Renal cortex interstitium (tissue), 15 donors: ENCODE measurements at places on chromosomes 1 and 21.

- no peak for DNase-seq
Measured at GRCh38 chr1:103958699-103959098, 209.0 kb downstream of the AMY1C start.

- DNase-seq = no peak
Measured at GRCh38 chr21:39117440-39117970, 65.7 kb downstream of the PSMG1 start.

DNA sequence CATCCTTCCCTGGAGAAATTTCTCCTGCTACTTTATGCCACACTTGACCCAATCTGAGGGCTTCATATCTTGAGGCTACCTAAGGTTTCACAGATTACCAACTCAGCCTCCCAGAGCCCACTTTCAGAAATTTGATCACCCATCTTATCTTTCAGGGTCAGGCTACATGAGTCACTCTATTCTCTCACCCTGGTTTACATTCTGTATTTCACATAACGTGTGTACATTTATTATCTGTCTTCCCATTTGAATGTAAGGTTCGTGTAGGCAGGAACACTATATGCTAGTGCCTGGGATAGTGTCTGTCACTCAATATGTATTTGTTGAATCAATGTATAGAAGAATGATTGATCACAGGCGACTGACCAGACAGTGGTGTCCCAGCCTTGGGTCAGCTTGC is 124.8 kb downstream of the UBE2U start:
- DNase-seq = no peak

DNA sequence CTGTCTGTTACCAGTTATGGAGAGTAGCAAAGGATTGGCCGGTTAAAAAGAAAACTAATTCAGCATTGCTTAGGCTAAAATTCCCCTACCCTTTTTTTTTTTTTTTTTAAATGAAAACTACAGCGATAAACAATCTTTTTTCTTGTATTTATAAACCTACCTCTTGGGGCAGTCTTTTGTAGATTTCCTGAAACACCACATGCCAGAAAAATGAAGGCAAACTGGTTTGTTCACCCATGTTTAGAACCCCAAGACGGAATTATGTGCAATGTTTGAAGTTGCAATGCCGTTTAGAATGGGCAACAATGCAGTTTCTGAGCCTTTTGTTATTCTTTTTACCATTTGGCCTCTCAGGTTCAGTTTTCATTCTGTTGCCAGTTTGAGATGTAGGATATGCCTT is 59.1 kb downstream of the PRDM2 start:
- peak; percentile 80 for DNase-seq

- no peak for DNase-seq
Measured at GRCh38 chr1:204445860-204446412, 34.3 kb upstream of the PPP1R15B start.

- DNase-seq = no peak
Measured at GRCh38 chr1:19307794-19308508, 4.0 kb downstream of the AKR7A2 start.

- DNase-seq = no peak
Measured at GRCh38 chr1:160865337-160865736, 2.6 kb upstream of the CD244 start.

- DNase-seq = no peak
Measured at GRCh38 chr1:210695026-210695425, 366.3 kb downstream of the HHAT start.

- DNase-seq = no peak
Measured at GRCh38 chr1:181503171-181503810, 20.0 kb downstream of the CACNA1E start.

DNA sequence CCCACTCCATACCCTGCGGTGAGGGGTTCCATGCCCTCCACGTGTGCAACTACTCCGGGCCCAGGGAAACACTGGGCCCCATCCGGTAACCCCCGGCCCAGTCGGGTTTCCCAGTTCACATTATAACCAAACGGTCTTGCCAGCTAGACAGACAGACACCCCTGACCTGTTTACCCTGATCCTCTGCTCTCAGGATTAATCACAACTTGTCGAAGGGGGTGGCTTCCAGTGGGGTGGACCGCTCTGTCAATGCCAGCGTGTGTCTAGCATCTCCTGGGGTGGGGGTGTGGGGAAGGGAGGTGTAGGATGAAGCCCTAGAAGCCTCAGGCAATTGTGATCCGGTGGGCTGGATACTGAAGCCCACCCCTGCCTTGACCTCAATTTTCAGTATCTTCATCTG is 4.6 kb upstream of the OLIG2 start:
- DNase-seq = no peak

GRCh38 chr1:63635681-63636080 is 42.5 kb downstream of the PGM1 start:
- DNase-seq = no peak

DNA sequence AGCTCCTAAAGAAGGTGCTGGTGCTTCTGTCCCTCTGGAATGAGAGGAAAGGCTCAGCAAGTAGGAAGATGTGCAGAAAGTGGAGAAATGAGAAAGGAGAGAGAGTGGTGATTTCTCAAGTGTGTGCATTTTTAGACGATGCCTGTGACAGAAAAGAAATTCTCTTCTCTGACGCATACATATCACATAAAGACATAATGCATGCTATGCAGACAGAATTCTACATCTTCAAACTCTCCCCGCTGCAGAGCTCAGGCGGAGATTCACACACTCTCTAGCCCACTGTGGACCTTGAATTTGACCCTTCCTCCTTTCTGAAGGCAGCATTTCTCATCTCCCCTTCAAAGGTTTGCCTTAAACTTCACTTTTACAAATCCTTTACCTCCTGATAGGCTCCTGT is 52.0 kb upstream of the CAMK1G start:
- no peak for DNase-seq

DNA sequence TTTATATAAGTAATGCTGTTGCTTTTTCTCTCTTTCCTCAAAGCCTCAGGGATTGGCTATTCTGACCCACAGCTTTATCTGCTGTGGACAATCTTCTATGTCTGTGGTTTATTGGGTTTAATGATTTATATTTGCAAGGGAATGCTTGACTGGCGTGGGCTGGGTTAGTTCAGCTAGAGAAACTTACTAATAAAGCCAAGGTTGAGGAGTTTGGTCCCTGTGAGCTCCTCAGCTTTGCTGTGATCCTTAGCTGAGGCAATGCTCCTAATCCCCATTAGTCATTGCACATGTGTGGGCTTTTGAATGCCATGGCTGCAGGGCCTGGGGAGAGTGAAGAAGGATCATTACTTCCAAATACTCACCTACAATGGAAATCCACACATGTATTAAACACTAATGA is 179.3 kb downstream of the ZNF326 start:
- DNase-seq = no peak

- no peak for DNase-seq
Measured at GRCh38 chr1:174001573-174001972, 20.6 kb downstream of the RC3H1 start.
